Cortex of kidney (tissue), 1 donor: ENCODE measurements at places on chromosomes 1 and 21.

DNA sequence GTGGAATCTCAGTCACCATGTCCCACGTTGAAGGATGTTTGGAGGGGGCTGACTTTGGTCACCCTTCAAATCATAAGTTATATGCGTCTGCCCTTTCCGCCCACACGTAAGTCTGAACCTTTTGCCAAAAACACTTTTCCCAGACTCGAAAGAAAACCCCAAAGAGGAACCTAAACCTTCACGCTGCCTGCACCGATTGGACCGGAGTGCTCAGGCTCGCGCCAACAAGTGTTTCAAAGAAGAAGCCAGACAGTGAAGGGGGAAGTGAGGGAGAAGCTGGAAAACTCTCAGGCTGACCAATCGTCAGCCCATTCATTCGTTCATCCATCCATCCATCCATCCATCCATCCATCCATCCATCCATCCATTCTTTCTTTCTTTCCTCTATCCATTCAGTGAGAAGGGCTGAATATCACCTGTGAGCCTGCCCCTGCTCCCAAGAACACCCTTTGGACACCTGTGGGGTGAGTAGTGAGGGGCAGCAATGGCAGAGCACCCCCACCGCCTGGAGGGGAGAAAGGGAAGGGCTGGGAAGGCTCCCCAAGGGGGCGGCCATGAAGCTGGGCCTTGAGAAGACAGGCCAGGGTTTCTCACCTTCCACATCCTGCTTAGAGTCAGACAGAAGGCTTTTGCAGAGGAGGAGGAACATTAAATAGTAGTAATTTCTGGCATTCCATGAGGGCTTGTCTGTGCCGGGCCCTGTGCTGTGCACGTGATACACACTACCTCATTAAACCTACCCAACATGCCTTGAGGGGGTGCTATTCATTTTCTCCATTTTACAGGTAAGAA lies 27.1 kb upstream of the RUNX3 start:
- DNase-seq: no peak

GRCh38 chr1:50426702-50427085 lies 3.5 kb upstream of the DMRTA2 start:
- no peak for DNase-seq

GRCh38 chr1:30744060-30744756 lies 13.4 kb downstream of the LAPTM5 start:
- no peak for DNase-seq

DNA sequence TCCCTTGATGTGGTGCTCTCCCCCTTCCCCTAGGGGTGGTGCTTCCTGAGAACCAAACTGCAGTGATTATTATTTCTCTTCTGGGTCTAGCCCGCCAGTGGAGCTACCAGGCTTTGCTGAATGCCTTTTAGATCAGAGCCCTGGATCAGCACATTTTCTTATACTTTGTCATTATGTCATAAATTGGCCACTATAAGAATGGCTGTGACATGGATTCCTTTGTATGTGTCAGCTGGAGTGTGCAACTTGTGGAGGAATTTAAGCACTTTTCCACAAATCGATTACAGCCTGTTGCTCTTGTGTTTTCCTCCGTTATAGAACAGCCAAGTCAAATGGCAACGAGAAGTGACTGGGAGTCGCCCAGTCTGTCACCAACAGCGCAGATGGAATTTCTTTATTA lies 273.3 kb downstream of the DUSP10 start:
- DNase-seq: no peak

DNA sequence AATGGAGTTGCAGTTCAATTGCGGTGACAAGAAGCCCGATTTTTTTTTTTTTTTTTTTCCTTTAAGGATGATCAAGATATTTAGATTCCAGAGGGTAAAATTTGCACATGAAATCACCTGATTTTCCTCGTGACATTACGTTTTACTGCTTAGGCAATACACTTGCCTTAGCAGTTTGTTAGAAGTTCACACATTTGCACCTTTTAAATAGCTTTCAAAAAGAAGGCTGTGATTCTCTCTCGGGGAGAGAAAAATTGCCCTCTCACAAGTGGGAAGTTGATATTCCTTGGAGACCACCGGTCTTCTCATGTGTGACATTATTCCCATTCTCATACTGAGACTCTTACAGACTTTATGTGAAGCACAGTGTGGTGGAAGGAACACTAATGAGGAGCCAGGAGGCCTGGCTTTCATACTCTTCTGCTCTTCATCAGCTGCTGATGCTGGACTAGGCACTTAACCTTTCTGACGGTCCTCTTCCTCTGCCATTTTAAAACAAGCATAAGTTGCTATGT lies 69.8 kb upstream of the HSPA13 start:
- DNase-seq: no peak

GRCh38 chr1:213035573-213035972 lies 15.5 kb upstream of the RPS6KC1 start:
- DNase-seq: no peak

- DNase-seq: no peak
Measured at GRCh38 chr1:117759535-117759934, 153.7 kb downstream of the TENT5C start.

DNA sequence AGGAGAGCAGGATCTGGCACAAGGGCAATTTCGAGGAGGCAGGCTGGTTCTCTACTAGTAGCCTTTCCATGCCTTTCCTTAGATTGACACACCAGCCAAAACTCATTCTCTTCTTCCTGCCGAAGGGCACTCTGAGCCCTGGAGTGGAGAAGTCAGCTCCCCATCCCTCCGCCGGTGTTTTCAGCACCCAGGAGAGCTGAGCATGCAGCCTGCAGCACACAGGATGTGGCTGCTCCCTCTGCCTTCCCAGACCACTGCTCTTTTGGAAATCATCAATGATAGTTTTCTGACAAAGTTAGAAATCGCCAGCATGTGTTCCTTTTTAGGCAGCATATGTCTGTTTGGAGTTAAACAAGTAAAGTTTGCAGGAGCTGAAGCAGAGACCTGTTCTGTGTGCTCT lies 11.7 kb downstream of the RNU5D-1 start:
- DNase-seq: no peak

GRCh38 chr1:218459450-218459849 lies 114.3 kb downstream of the TGFB2 start:
- DNase-seq: no peak

DNA sequence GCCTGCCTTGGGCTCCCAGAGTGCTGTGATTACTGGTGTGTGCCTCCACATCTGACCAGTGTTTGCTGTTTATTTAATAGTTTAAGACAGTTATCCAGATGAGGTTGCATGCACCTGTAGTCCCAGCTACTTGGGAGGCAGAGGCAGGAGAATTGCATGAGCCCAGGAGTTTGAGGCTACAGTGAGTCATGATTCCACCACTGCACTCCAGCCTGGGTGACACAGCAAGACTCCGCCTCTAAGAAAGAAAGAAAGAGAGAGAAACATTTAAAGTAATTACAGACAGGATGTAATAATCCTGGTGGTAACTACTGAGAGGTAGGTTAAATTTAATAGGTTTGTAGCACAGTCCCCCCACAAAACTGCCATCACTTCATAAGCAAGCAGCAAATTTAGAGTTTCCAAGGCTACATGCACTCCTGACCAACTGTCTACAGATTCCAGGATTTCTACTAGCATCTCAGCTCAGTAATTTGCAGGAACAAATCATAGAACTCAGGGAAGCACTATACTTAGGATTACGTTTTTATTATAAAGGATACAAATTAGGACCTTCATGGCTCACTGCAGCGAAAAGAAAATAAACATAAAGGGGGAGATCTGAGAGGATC lies 89.6 kb downstream of the PKN2 start:
- DNase-seq: no peak

DNA sequence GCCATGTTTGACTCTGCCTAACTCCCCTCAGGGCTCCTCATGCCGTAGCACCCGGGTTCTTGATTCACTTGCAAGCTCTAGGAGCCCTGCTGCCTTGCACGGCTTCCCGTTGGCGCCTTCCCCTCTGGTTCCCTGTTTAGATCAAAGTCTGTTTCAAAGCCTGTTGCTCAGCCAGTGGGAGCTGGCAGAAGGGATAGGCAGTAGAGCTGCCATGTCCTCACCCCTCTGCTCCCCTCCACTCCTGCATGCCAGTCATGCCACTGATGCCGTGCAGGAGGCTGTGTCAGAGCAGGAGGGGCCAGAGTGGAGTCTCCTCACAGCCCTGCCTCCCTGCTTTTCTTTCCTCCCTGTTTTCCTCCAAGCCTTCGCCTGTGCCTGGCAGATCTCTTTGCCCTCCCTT lies 26.5 kb downstream of the HMGCS2 start:
- no peak for DNase-seq

- DNase-seq: no peak
Measured at GRCh38 chr1:34987018-34987417, 1.9 kb upstream of the TMEM35B start.

GRCh38 chr1:198638441-198638840 lies 399 bp upstream of the PTPRC start:
- DNase-seq: no peak

DNA sequence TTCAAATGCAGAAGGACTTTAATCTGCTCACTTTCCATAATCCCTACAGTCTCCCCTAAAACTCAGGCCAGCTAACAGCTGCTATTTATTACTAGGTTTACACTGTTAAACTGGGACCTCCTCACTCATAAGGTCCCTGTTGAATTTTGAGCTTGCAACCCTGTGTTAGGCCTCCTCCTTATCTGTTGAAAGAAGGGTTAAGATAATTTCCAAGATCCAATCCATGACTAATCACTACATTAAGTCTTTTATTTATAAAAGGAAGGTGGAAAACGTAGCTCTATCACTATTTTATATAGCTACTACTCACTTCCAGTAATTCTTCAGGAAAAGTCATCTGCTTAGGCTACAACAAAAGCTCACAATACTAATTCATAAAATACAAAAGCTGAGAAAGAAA lies 79.5 kb downstream of the EVI5 start:
- DNase-seq: no peak

DNA sequence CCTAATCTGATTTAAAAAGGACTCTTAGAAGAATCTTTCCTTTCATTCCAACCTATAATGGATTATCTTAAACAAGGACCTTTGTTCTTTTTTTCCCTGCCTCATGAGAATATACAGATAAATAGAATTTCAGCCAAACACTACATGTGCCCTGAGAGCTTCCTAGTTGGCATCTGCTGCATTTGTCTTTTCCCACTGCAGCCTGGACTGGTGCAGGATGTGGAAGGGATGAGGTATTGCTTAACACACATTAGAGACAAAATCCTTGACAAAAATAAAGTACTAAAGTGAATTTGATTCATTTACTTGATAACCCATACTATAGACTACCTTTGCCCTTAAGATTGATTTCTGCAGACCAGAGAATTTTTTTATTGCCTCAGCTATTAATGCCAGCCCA lies 59.5 kb downstream of the PALMD start:
- DNase-seq: no peak

DNA sequence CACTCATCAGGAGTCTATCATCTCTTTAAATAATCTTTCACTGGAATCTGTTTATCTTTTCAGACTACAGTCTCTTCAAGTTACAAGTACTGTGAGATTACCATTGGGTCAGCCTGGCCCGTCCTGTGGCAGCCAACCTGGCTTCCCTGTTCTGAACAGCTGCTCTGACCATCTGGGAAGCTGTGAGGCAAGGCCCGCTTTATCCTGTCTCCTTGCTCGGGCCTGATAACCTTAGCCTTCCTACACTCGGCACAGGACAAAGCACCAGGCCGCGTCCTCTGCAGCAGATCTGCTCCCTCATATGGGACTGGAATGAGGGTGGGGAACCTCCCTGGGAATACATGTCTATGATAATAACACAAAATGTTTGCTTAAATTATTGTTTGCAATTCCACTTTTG lies 113.3 kb downstream of the PTPN14 start:
- no peak for DNase-seq

DNA sequence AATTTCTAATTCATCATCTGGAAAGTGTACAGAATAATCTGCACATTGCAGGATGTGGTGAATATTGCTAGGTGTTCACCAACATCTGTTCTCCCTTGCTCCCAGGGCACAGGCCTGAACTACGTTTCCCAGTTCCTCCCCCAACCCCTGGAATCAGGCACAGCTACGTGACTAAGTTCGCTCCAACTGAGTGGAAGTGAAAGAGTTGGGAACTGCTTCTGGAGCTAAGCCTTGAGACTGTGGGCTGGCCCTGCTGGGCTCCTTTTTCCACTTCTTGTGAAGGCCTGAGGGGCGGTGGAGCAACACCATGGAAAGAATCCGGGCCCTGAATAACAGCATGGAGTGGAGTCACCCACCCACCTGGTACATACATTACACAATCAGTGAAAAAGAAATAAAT lies 534.6 kb downstream of the SMYD3 start:
- DNase-seq: no peak

DNA sequence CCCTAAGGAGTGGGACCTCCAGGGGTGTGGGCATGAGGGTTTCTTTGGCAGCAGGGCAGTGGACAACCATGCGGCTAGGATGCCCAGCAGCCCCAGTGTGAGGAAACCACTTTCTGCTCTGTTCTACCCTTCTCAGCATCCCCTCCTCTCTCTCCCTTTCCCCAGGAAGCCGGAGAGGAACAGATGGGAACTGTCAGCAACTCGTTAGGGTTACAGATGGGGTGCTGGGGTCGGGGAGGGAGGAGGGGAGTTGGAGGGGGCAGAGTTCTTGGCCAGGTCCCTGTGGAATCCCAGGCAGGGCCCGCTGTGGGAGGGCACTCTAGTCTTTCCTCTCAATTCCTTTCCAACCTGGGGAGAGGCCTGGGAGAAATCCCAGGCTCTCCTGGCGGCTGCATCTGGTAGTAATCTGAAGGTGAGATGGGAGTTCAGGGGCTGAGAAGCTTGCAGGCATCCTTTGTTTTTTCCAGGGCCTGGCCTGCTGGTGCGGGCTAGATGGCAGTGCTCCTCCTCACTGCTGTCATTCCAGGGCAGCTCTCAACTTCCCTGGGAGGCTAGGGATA lies 93.9 kb upstream of the CSF3R start:
- DNase-seq: no peak

- no peak for DNase-seq
Measured at GRCh38 chr1:118304722-118305359, 119.8 kb upstream of the SPAG17 start.
